ENCODE measurements at places on chromosomes 6 and 20. TPM values are rescaled to one million over a fixed set of nuclear protein-coding genes. Genes with fewer than 3 reads are reported as not detected.
A peak's percentile ranks its signal among the peaks of the same experiment; 100 is the strongest.

- no peak for DNase-seq
Observed at GRCh38 chr6:129866688-129867087, 5.6 kb upstream of the TMEM244 start.

- DNase-seq, result no peak
Observed at GRCh38 chr6:132749111-132749510, 8.6 kb downstream of the VNN2 start.

GRCh38 chr20:2688041-2688591, 4.5 kb upstream of the EBF4 start:
- DNase-seq, result peak; percentile 77

GRCh38 chr20:23727016-23727415, 23.7 kb downstream of the CST1 start:
- DNase-seq, result no peak

DNA sequence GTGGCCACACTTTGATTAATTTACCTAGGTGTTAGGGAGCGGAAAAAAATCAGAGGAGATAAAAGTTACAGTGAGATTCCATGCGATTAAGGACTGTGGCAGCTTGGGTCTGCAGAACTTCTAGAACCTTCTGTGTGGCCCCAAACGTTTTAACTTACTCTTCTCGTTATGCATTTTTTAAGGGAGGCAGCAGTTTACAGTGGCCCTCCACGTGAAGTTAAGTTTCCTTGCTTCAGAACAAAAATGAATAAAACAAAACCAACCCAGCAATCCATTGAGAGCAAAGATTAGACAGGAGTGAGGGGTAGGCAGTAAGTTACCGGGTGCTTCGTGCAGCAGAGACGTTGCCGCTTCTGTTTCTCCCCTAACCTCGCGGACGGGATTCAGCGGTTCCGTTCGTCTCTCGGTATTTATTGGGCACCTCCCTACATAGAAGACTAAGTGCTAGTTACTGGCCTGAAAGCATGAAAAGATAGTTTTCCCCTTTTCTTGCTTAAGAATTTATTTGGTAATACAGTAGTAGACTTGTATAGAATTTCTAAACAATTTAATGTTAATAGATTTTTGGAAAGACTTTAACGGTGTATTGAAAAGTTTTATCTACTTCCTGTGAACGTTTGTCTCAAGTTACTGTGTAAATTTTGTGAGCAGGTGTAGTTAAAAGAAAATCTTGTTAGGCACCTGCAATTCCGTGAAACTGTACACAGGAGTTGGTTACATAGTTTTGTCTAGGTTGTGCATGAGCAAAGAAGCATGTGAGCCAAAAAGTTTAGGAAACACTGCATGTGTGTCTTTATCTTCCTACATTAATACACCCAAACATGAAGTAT, 1.1 kb downstream of the BAG2 start:
- DNase-seq, result no peak

DNA sequence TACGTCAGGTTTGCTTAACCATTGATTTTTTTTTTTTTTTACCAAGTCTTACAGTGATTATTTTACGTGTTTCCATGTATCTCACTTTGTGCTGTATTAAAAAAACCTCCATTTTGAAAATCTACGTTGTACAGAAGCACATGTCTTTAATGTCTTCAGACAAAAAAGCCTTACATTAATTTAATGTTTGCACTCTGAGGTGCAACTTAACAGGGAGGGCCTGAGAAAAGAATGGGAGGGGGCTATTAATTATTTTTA, 8.4 kb downstream of the LOC128125822 start:
- no peak for DNase-seq

DNA sequence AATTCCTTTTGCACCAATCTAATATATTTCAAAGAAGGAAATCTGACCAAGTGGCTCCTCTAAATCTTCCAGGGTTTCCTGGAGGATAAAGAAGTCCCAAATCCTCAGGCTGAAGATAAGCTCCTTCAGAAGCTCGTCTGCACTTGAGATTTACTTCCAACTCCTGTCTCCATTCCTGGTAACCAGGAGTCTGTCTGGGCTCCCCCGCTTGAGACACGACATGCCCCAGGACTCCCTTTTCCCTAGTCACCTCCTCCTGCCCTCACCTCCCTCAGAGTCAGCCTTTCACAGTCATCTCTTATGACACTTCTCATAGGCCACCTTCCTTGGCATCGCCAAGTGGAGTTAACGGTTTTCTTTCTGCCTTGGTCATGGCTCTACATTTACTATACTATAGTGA, 103.4 kb upstream of the NEDD9 start:
- DNase-seq, result no peak

GRCh38 chr6:76888351-76888750, 574.9 kb downstream of the HTR1B start:
- no peak for DNase-seq

- DNase-seq, result no peak
Observed at GRCh38 chr6:36350681-36351571, 14.2 kb upstream of the BNIP5 start.

DNA sequence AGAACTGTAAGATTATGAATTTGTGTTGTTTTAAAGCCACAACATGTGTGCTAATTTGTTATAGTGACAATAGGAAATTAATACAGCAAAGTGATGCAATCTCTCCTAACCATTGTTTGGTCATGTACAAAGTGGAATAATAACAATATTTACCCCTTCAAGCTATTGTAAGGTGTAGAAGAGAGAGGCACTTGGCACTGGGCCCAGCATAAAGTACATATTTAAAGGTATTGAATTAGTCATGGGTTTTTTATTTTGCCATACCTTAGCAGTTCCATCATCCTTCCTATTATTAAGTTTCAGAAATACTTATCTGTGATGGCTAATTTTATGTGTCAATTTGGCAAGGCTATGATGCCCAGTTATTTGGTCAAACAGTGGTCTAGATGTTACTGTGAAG, 322.4 kb upstream of the TSHZ2 start:
- no peak for DNase-seq

- no peak for DNase-seq
Observed at GRCh38 chr6:150999576-150999975, 134.1 kb downstream of the MTHFD1L start.

- no peak for DNase-seq
Observed at GRCh38 chr6:549906-550305, 107.0 kb downstream of the HUS1B start.

DNA sequence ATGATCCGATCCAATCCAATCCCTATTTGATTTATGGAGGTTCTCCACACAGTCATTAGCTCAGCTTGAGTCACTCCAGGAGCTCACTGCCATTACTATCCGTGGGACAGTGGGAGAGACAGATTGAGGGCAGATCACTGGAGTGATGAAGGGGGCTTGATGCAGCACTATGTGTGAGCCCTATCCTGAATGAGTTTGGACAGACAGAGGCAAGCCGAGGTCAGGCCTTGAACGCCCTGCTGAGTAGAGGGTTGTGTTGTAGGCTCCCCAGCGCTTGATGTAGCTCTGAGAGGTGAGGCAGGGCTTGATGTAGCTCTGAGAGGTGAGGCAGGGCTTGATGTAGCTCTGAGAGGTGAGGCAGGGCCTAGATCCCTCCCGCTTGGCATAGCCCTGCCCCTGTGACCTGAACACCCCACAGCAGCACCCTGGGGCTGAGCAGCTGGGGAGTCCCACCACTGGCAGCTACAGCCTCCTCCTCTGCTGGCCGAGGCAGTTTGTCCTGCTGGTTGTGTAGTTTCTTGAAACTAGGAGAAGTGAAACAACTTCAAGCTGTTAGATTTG, 58.7 kb downstream of the ZFAND3 start:
- no peak for DNase-seq

DNA sequence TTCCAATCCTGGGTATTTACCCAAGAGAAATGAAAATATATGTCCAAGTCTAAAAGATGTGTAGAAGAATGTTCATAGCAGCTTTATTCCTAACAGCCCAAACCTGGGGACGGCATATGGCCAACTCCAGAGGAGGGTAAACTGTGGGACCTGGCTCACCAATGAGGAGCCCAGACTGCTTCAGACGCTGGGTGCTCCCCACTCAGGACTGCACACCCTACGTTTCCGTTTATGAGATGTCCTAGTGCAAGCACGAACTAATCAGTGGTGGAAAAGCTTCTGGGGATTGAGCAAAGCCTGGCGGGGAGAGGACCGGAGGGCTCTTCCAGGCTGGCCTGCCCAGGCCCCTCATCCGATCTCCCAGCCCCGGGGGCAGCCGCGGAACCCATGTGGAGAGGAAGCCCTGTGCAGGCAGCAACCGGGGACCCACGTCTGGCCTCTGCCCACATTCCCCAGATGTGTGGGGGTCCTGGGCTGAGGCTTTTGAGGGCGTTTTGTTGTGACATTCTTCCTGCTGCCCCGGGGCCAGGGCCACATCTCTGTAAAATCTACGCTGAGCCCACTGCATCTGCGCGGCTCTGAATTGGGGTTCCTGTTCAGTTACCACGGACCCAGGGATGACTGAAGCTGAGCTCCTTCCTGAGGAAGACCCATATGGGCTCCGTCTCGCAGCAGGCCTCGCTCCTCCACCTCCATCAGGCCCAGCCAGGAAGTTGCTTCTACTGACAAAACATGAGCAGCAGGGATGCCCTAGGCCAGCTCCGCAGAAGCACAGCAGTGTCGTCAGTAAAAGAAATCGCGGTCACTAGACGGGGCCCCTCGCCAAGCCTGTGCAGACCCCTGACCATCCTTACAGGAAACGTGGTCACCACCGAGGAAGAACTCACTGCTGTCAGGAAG, 188.0 kb downstream of the DLL1 start:
- DNase-seq, result peak; percentile 67

DNA sequence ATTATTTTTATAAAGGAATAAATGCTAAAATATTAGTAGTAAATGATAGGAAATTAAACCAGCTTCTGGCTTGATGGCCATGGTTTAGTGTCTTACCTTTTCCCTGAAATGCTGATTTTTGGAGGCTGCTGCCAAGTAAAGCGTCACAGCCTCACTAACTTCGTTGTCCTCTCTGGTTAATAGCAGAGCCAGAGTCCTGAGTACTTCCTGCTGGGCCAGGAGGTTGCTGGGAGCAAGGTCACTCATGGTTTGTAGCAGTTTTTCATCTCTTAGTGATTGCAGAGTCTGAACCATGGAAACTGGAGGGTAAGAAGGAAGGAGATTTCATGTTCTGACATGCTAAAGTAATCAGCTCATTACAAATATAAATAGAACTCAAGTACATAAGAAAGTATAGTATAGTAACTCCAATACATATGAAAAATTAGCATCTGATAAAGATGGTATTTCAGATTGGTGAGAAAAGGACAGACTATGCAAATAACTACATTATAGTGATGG, 26.5 kb upstream of the ARMH2 start:
- DNase-seq, result no peak

DNA sequence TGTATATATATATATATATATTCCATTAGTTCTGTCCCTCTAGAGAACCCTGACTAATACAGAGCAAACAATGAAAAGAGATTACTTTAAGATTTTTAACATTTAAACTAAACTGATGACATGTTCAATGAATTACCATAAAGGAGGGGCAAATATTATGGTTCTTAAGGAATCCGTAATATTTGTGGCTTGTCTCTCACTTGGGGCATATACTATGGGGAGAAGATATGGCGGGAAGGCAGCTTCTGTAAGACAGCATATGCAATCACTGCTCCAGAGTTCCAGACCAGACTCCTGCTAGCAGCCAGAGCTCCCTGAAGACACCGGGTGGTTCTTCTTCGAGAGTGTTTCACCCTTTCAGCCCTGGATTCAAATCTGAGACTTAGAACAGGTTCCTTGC, 321.1 kb upstream of the NT5E start:
- no peak for DNase-seq

DNA sequence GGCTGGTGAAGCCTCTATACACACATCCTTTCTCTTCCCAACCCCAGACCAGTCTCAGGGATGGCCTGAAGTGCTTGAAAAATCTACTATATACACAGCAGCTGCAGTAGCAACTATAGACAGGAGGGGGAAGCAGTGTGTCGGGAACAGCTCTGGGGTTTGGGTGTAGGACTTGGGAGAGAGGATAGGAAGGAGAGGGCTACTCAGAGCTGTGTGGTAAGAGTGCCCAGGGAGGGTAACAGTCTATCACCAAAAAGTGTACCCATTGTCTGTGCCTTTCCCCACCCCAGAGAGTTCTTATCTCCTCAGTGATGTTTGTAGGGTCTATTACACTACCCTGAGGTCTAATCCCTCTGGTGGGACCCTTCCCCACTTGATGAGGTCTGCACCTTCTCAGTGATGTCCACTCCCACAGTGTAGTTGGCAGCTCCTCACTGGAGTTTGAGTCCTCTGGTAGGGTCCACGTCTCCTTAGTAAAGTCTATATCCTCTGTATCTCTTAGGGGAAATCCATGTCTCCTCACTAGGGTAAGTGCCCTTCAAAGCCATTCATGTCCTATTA, 1.5 kb upstream of the GGT7 start:
- no peak for DNase-seq

DNA sequence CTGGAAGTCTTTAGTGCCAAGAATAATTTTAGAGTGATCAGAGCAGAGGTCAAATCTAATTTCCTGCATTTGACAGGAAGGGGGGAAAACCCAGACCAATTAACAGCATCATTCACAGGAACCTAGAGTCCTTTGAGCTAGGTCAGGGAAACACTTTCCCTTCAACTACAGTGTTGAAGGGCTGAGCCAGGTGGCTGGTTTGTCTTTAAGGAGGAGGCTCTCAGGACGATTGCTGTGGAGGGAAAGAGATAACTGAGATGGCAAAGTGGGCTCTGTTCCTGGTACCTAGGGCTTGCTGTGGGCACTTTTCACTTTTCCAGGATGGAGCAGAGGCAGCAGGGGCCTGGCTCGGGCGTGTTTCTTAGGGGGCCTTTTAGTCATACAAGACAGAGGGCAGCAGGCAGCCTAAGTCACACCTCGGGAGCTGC, 111.9 kb downstream of the SCML4 start:
- no peak for DNase-seq

- DNase-seq, result no peak
Observed at GRCh38 chr6:160534050-160534696, 129.9 kb downstream of the LPA start.

- DNase-seq, result no peak
Observed at GRCh38 chr6:121664158-121664557, 228.7 kb downstream of the GJA1 start.

GRCh38 chr6:72721346-72721745, 99.5 kb downstream of the KCNQ5 start:
- no peak for DNase-seq

The IFNGR1 gene
- total RNA-seq, result 77.8 TPM

The PERP gene
- 1,965 TPM for total RNA-seq

The GLP1R gene
- total RNA-seq, result 0.32 TPM

The OR12D3 gene
- total RNA-seq, result not detected

The RBL1 gene
- total RNA-seq, result 11.5 TPM

The DEFB124 gene
- total RNA-seq, result not detected

The RAB44 gene
- total RNA-seq, result 1.1 TPM

The PRSS35 gene
- 0.42 TPM for total RNA-seq
